Breast epithelium (tissue), 4 donors: ENCODE measurements at places on chromosomes 12 and 14.

DNA sequence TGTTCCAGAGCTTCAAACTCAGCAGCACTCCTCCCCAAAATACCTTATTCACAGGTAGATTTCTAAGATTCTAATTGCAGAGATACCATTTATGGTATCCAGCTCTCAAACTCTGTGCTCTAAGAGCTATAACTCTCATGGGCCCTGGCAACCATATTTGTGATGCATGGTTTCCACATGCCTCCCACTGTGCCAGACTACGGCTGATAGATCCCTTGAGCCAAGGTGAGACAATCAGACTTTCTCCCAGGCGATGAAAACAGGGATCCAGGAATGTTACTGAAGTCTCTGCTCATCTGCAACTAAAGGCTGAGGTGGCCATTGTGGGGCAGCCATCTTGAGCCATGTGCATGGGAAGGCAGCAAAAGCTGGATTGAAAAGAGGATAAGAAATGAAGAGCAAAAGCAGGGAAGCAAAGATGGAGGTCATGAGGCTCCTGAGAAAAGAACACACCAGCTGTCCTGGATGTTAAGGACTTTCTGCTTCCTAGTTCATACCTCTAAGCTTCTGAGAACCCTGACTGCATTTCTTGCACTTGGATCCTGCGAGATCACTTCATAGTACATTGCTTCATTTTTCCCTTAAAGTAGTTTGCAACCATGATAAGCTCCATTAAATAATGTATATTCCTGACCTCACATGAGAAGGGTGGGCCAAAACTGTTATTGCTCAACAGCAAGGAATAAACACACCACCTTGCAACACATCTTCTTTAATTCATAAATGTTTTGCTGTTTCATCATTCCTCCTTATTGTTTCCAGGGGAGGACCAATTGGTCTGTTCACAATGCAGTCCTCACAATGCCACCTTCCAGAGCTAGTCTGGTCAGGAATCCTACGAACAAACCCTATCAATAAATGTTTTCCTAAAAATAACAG, 5.4 kb downstream of the EGLN3 start:
- no peak for DNase-seq

GRCh38 chr12:51814311-51815088, 34.0 kb downstream of the FIGNL2 start:
- no peak for DNase-seq

- DNase-seq = no peak
Measured at GRCh38 chr14:104898195-104898558, 26.5 kb upstream of the PLD4 start.

- DNase-seq = no peak
Measured at GRCh38 chr12:55063291-55063690, 43.5 kb downstream of the NEUROD4 start.

GRCh38 chr12:84730561-84731162, 181.9 kb downstream of the SLC6A15 start:
- DNase-seq = no peak

DNA sequence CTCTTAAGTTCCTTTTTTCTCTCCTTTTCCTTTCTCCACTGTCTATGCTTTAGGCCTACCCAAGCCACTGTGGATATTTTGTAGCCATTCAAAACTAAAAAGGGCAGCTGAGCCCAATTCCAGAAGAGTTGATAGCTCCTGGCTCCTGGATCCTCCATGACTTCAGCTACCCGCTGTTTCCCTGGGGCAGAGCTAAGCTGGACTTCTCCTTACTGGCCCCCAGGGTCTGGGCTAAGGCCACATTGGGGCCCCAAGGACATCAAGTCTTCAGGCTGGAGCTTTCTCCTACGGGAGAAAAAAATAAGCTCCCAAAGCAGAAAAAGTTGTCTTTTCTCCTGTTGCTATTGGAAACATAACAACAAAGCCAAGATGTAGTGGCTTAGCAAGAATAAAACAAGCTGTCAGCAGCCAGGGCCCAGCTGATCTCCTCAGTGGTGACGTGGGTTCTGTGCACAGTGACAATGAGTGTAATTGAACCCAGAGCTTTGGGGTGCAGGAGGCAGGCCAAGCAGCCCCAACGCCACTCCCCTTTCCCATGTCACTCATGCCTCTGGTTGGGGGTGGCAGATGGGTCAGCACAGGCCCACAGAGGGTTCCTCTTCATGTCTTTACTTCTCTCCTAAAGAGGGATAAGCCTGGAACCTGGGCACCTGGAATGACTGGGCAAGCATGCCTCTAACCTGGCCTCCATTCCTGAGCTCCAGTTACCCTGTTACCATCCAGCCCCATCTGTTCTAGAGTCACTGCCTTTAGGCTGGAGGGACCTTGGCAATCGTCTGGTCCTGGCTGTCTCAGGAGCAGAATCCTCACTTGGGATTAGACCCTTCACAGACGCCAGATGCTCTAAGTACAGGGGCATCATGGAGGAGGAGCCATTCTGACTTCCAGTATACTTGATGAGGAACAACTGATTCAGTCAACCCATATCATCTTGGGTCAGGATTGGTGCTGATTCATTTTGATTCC, 171.2 kb downstream of the ZFP36L1 start:
- no peak for DNase-seq

DNA sequence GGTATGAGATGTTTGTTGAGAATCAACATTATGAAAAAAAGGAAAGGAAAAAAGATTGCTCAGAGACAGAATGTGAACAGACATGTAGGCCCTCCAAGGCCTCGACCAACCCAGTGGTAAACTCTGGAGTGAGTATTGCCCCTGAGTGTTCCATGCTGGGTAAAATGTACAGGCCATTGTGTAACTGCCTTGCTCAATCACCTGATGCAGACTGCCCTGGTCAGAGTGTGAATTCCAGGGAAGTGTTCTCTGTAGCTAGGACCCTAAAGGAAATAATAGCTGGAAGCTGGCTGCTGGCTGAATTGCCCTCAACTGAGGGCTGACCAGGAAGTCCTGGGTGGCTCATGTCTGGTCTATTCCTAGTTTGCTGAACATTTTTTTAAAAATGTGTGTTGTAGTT, 1081.4 kb upstream of the LRFN5 start:
- no peak for DNase-seq

GRCh38 chr12:31227401-31227981, 98.5 kb downstream of the SINHCAF start:
- DNase-seq = no peak

- no peak for DNase-seq
Measured at GRCh38 chr14:71261206-71261605, 353.9 kb downstream of the PCNX1 start.
